A172 (cell line): ENCODE measurements at places on chromosomes 12 and 14. TPM values are rescaled to one million over a fixed set of nuclear protein-coding genes. Genes with fewer than 3 reads are reported as not detected.

Gene CNPY2
- total RNA-seq = 109 and 126 TPM in 2 replicates

Gene BEGAIN
- total RNA-seq = 1.3 and 1.5 TPM in 2 replicates

Gene GPRC5D
- total RNA-seq = not detected in 2 replicates

Gene OR4N5
- total RNA-seq = not detected in 2 replicates

Gene INSM2
- total RNA-seq = 0.10 and 0.17 TPM in 2 replicates

Gene RASAL1
- total RNA-seq = not detected in 2 replicates

Gene TMTC3
- 41.4 and 45.5 TPM in 2 replicates for total RNA-seq

Gene PCED1B
- total RNA-seq = 0.34 and 0.52 TPM in 2 replicates

Gene BICDL1
- 0.38 and 1.2 TPM in 2 replicates for total RNA-seq

Gene TMEM132C
- not detected in 2 replicates for total RNA-seq

Gene FIGNL2
- 0.26 and 0.29 TPM in 2 replicates for total RNA-seq

Gene LUM
- 0.22 and 10.1 TPM in 2 replicates for total RNA-seq

Gene LRRC74A
- not detected in 2 replicates for total RNA-seq

Gene MAP3K9
- 2.1 and 2.9 TPM in 2 replicates for total RNA-seq

Gene B3GNT4
- 0.22 and 3.7 TPM in 2 replicates for total RNA-seq

Gene GZMB
- total RNA-seq = not detected in 2 replicates

Gene FOXG1
- total RNA-seq = 0.29 and 0.57 TPM in 2 replicates

Gene RERGL
- not detected in 2 replicates for total RNA-seq

Gene B4GALNT1
- total RNA-seq = 61.9 and 82.6 TPM in 2 replicates

Gene MIS18BP1
- total RNA-seq = 31.8 and 43.4 TPM in 2 replicates

Gene DAO
- total RNA-seq = not detected in 2 replicates

Gene SLC25A21
- 0.22 TPM in 1 of 2 replicates, not detected in the other for total RNA-seq

Gene RFX4
- total RNA-seq = not detected in 2 replicates

Gene AQP2
- total RNA-seq = not detected in 2 replicates

Gene LHX5
- total RNA-seq = not detected in 2 replicates

Gene RNFT2
- 10.9 and 23.0 TPM in 2 replicates for total RNA-seq

Gene PROX2
- total RNA-seq = not detected in 2 replicates

Gene GPR132
- 0.19 TPM in 1 of 2 replicates, not detected in the other for total RNA-seq

Gene RPGRIP1
- not detected in 2 replicates for total RNA-seq

Gene LMO3
- total RNA-seq = not detected in 2 replicates

Gene TMEM233
- not detected in 2 replicates for total RNA-seq

Gene PTPRO
- not detected in 2 replicates for total RNA-seq

Gene DDN
- total RNA-seq = 0.03 and 0.19 TPM in 2 replicates

Gene FAM186B
- 0.05 and 0.55 TPM in 2 replicates for total RNA-seq

Gene PDE3A
- total RNA-seq = not detected in 2 replicates

Gene TEX52
- not detected in 2 replicates for total RNA-seq

Gene C12orf54
- total RNA-seq = not detected in 2 replicates

Gene SALL2
- total RNA-seq = 2.9 and 4.0 TPM in 2 replicates

Gene MDM1
- 15.2 and 23.0 TPM in 2 replicates for total RNA-seq

Gene DDIT3
- 45.3 and 46.9 TPM in 2 replicates for total RNA-seq

Gene KCNK13
- total RNA-seq = not detected in 2 replicates

Gene ACRBP
- 0.65 TPM in 1 of 2 replicates, not detected in the other for total RNA-seq

Gene PIP4K2C
- 42.5 and 54.0 TPM in 2 replicates for total RNA-seq
